Hematopoietic multipotent progenitor cell treated with erythropoietin and hydrocortisone succinate and interleukin-3 and kit ligand, for 4 days (in vitro differentiated cells): ENCODE measurements at places on chromosomes 2 and 18.

DNA sequence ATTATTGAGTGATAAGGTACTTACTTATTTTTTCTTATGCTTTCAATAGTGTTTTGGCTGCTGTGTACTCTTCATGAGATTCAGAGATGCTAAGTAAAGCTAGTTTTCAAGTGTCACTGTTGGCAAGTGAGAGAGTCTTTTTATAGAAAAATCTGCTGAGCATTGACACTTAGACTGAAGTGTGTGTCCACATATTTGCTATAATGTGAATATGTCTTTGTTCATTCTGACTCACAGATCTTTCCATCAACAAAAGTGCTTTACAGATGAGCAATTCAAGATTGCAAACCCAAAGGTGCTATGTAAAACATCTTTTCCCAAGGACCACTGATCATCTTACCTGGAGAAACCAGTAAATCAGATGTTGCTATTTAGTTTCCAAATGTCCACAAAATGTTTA, 410.6 kb upstream of the FIGN start:
- DNase-seq = no peak

- no peak for DNase-seq
Measured at GRCh38 chr2:53096351-53096750, 671.3 kb upstream of the CHAC2 start.

DNA sequence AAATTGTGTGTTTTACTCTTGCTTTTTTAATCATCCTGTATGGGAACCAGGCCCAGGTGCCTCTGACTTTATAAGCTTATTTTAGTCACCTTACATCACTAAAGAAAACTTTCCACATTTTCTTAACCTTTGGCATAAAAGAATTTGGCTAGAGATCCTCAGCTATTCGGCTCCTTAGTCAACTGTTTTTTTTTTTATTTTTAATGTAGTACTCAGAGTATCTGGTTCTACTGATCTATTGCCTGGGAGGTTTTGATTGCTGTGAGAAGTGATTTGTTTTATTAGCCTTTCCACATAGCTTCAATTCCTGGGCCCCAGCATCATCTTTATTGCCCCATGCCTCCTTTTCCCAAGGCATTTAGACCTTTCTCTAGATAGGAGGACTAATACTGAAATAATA, 121.0 kb downstream of the MYO1B start:
- DNase-seq = no peak

- DNase-seq = peak; percentile 12
Measured at GRCh38 chr18:12028674-12029073, 47.4 kb downstream of the IMPA2 start.

DNA sequence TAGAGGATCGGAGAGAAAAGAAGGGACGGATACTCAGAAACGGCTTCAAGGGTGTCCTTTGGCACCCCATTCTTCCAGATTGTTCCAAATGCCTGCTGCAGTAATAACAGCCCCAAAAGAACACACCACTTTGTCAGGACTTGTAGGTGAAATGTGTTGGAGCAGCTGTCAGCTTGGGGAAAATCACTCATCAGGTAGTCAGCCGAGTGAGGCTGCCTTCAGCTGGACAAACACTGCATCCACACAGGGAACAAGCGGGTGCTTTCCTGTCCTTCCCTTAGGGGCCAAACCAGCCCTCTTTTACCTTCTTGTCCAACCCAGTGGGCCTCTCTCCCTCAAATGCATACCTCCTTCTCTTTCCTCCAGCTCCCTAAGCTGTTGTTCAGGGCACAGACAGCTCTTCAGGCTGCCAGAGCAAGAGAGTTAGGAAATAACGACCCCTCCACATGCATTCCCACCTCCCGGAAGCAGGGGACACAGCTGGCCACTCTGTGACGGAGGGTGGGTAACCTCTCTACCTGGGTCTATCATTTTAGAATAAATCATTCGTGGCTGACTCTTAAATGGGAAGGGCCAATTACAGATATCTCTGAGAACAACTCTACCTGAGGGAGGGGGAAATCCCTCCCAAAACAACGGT, 48.1 kb downstream of the BCL11A start:
- no peak for DNase-seq

- no peak for DNase-seq
Measured at GRCh38 chr18:80244167-80244566, 3.1 kb downstream of the PARD6G start.

DNA sequence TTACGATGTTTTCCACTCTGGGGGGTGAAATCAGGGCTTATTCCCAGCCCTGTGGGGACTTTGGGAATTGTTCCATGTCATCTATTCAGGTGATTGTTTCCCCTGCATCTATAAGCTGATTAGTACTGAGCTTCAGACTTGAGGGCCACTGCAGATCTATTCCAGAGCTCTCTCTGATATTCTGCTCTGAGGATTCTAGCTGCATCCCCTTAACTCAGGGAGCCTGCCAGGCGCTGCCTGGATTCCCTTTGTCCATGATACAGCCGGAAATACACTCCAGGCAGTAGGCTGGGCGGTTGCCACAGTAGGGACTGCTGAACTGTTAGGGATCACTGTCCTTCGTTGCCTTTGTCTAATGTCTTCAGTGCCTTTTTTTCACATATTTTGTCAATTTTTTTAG, 31.3 kb downstream of the PTRHD1 start:
- DNase-seq = no peak

DNA sequence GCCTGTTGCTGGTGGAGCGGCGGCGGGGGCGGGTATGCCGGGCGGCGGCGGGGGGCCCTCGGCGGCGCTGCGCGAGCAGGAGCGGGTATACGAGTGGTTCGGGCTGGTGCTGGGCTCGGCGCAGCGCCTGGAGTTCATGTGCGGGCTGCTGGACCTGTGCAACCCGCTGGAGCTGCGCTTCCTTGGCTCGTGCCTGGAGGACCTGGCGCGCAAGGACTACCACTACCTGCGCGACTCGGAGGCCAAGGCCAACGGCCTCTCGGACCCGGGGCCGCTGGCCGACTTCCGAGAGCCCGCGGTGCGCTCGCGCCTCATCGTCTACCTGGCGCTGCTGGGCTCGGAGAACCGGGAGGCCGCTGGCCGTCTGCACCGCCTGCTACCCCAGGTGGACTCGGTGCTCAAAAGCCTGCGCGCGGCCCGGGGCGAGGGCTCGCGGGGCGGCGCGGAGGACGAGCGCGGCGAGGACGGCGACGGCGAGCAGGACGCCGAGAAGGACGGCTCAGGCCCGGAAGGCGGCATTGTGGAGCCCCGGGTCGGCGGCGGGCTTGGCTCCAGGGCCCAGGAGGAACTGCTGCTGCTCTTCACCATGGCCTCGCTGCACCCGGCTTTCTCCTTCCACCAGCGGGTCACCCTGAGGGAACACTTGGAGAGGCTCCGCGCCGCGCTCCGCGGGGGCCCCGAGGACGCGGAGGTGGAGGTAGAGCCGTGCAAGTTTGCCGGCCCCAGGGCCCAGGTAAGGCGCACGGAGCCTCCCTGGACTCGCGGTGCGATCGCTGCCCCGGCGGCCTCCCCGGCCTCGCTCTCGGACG, 1.0 kb downstream of the ZCCHC2 start:
- DNase-seq = peak; percentile 71

DNA sequence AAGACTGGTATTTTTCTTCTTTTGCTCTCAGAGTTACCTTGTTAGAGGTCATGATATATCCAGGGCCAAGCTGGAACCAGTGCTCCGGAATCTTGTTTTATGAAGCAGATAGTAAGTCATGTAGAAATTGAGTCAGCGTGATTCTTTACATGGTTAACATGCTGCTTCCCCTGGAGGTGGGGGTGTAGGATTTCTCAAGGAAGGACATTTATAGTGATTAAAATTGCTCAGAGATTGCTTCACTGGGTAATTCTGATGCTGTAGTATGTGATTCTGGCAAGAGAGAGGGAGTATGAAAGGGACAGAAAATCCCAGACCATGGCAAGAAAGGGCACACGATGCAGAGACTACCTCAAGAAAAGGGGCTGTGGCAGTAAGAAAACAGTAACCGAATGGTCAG, 8.0 kb upstream of the MYL1 start:
- DNase-seq = no peak

DNA sequence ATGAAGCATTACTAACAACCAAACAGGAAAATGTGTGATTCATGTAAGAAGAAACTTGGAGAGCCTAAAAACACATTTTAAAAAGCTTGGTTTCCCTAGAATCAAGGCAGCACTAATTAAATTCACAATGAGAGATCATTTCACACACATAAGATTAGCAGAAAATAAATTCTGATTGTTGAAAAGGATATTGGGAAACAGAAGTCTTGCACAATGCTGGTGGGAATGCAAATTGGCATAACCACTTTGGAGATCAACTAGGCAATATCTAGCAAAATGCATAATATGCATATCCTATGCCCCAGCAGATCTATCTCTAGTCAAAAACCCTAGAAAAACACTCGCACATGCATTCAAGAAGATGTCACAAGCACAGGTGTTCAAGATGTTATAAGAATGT, 75.3 kb upstream of the SIX3 start:
- no peak for DNase-seq

DNA sequence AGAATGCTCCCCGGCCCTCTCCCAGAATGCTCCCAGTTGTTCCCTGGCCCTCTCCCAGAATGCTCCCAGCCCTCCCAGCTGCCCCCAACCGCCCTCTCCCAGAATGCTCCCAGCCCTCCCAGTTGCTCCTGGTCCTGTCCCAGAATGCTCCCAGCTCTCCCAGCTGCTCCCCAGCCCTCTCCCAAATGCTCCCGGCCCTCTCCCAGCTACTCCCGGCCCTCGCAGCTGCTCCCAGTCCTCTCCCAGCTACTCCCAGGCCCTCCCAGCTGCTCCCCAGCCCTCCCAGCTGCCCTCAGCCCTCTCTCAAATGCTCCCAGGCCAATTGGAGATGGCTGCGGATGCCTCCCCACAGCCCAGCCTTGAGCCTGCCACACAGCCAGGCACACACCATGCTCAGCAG, 31.1 kb downstream of the BIN1 start:
- no peak for DNase-seq

- no peak for DNase-seq
Measured at GRCh38 chr2:159379181-159379580, 92.7 kb upstream of the WDSUB1 start.

DNA sequence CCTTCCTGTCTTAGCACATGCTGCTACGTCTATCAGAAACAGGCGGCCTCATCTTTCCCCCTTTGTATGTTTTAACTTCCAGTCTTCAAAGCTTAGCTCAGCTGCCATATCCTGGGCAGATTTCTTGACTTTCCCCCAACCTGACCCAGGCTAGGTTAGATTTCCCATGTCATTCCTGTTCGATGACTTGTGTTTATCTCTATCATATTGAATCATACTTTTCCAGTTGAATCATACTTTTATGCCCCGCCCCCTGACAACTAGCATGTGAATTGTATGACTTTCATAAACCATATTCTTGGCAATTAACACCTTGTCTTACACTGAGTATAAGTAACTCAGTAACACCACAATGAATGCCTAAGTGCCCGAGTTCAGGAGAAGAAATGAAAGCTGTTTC, 128.3 kb downstream of the CYRIA start:
- no peak for DNase-seq

DNA sequence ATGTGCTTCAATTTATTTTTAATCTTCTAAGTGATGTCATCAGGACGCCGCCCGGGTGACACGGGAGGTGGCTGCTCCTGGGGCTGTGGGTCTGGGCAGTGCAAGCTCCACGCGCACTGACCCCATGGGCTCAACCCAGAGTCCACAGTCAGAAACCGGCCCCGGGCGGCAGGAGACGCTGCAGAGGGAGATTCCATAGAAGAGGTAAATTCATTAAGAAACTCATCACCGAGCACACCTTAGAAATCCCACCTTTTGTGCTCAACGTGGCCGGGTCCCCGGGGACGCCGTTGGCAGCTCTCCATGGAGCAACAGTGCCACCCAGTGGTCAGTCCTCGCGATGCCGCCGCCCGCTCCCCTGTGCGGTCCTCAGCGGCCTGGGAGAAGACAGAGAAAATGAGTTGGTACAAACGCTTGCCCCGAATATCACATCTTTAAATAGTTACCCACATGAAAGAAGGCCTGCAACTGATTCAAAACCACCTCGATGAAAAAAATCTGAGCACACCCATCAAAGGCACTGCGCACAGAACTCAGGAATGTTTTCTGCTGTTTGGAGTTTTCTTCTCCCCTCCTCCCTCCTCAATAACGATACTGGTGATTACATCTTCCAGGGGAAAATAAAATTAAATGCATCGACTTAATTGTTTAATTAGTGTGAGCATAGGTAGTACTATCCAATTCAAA, 92.6 kb downstream of the CMPK2 start:
- DNase-seq = peak; percentile 72

GRCh38 chr2:201999279-201999678, 34.4 kb upstream of the FZD7 start:
- no peak for DNase-seq

DNA sequence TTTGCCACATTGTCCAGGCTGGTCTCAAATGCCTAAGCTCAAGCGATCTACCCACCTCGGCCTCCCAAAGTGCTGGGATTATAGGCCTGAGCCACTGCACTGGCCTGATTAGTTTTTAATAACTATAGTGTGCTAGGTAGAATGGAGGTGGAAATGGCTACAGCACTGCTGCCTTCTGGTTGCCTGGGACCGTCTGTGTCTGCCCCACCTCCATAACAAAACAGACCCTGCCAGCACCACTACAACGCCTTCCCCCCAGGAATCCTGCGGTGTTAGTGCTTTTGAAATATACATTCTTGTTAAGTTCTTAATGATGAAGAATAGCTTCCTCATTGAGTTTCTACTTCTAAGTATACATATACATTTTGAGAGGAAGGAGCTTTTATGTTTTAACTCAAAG, 148.2 kb upstream of the ITGA6 start:
- no peak for DNase-seq
